ENCODE measurements at places on chromosomes 3 and 15.

- peak; percentile 77 for DNase-seq
Measured at GRCh38 chr3:156675830-156676767, 1.7 kb downstream of the TIPARP start.

DNA sequence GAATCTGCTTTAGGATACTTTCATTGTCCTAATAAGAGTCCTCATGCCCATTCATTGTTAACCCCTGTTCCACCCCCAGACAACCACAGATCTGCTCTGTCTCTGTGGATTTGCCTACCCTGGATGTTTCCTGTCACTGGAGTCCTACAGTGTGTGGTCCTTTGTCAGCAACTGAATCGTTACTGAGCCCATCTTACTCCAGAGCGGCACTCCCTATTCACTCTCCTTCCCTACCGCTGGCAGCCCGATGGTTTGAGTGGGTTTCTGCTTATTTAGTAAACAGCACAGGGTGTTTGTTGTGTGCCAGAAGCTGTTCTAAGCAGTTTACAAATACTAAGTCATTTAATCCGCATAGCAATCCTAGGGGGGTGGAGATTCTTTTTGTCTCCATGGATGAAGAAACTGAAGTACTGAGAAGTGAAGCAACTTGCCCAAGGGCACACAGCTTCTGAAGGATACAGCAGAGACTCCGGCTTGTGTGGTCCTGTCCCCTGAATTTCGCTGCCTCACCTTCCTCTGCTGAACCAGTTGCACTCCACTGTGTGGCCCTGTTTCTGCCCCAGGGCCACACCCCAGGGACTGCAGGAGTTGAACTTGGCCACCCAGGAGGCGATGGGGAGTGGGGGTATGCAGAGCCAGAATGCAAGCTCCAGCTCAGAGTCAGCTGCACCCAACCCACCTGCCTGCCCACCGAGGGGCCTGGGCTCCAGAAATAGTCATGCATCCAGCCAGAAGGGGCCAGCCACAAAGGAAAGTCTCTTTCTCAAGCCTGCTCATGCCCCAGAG, 56.5 kb upstream of the SLC6A1 start:
- DNase-seq: no peak

- DNase-seq: no peak
Measured at GRCh38 chr3:37594873-37595783, 266.6 kb upstream of the CTDSPL start.

DNA sequence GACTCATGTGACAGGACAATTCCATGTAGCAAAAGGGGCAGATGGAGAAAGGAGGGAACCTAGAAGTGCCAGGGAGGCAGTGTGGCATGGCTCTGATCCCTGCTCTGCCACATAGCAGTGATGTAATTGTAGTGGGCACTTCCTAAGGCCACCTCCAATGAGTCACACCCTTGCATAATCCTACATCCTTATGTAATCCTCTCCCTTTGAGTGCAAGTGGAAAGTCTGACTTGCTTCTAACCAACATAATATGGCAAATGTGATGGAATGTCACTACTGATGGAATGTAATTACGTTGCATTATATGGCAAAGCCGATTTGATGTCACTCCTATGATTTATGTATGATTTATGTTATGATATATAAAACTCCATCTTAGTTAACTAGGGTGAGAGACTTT, 72.9 kb upstream of the ATP2C1 start:
- DNase-seq: peak; percentile 58

- no peak for DNase-seq
Measured at GRCh38 chr3:52361898-52362297, 45.8 kb downstream of the DNAH1 start.

DNA sequence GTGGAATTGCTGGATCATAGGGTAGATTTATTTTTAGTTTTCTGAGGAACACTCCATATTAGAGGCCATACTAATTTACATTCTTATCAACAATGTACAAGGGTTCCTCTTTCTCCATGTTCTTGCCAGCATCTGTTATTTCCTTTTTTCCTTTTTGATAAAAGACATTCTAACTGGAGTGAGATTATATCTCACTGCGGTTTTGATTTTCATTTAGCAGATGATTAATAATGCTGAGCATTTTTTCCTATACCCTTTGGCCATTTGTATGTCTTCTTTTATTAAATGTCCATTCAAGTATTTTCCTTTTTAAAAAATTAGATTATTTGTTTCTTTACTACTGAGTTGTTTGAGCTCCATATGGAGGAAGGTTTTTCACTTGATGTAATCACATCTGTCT, 1189.5 kb downstream of the ZPLD1 start:
- no peak for DNase-seq

- DNase-seq: no peak
Measured at GRCh38 chr3:126845920-126846715, 136.8 kb upstream of the PLXNA1 start.

DNA sequence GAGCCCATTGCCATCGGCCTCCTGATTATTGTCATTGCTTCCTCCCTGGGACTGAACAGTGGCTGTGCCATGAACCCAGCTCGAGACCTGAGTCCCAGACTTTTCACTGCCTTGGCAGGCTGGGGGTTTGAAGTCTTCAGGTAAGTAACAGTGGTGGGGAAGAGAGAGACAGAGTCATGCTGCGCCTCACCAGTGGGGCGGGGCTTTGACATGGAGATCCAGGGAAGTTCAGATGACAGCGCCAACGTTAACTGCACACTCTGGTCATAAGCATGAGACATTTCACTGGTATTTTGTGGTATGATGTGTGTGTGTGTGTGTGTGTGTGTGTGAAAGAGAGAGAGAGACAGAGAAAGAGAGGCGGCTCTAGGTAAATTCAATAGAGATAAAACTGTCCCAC, 41.0 kb downstream of the AQP9 start:
- peak; percentile 68 for DNase-seq

DNA sequence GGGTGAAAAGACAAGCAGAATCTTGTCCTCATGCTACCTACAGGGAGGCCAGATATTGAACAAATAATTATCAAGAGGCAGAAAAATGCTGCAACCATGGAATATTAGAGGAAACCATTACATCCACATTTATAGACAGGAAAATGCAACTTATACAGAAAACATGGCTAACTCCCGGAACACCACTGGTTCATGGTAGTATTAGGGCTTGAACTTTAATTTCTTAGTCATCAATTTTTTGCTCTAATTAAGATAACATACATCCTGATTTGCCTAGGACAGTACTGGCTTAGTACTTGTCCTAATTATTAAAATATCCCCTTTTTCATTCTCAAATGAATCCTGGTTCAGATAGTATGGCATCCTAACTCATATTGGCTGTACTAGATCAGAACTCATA, 76.3 kb upstream of the TGFBR2 start:
- DNase-seq: no peak

GRCh38 chr3:153658136-153658535, 463.1 kb upstream of the ARHGEF26 start:
- DNase-seq: no peak

DNA sequence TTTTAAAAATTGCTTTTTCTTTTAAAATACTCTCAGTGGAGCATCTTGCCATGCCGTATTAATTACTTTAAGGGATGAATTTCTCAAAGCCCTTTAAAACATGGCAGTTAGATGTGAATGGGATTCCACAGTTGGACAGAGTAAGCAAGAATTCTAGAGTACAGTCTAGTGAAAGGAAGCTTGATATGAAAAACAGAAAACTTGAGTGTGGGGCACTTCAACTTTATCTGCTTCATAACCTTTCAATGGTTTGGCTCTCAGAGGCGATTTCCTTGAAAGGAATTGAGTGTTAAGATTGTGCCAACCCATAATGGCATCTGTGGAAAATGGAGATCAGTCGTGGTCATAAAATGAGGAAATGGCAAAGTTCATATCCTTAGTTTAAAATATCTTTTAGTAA, 127.7 kb upstream of the SAMMSON start:
- DNase-seq: no peak

GRCh38 chr15:89194608-89195007, 26.8 kb downstream of the RLBP1 start:
- no peak for DNase-seq

DNA sequence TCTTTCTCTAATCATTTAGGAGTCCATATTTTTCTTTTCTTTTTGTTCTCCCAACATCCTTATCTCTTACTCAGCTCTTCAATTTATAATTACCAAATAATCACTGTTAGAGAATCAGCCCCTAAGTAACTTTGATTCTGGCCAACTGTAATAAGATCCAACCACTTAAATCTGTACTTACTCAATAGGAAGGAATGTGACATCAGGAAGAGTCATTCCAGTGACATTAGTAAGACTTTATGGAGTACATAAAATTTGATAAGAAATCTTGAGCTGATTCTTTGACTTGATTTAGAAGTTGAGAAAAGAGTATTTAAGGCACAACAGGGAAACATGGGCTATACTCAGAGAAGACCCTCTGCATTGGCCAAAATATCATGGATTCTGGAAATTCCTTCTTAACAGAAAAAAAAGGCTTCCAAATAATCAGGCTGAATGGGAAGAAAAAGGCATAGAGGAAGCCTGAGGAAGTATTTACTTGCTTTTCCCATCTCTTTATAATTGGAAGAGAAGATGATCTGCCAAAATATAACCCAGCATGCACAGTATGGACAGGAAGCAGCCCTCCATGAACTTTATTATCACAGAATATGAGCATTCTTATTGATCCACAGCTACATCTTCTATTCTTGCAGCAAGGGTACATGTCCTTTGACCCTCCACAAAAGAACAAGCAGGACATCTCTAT, 289.7 kb upstream of the TPRG1 start:
- DNase-seq: no peak

DNA sequence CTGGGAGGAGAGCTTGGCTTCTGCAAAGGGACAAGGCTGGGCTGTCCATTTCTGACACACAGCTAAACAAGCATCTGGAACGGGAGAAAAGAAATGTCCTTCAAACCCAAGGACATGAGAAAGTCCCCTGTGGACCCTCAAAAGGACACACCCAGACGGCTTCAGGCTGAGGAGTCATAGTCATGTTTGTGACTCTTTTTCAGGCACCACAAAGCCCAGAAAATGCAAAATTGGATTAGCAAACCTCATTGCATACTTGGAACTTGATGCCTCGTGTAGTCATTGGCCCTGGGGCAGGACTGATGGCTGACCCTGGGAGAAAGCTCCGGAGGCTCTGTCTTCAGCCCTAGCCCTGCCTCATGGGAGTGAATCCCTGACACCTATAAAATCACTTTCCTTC, 21.5 kb downstream of the FAM174B start:
- no peak for DNase-seq

- DNase-seq: no peak
Measured at GRCh38 chr3:190130037-190130436, 9.3 kb upstream of the P3H2 start.

- DNase-seq: no peak
Measured at GRCh38 chr3:105145511-105145910, 221.2 kb upstream of the ALCAM start.

DNA sequence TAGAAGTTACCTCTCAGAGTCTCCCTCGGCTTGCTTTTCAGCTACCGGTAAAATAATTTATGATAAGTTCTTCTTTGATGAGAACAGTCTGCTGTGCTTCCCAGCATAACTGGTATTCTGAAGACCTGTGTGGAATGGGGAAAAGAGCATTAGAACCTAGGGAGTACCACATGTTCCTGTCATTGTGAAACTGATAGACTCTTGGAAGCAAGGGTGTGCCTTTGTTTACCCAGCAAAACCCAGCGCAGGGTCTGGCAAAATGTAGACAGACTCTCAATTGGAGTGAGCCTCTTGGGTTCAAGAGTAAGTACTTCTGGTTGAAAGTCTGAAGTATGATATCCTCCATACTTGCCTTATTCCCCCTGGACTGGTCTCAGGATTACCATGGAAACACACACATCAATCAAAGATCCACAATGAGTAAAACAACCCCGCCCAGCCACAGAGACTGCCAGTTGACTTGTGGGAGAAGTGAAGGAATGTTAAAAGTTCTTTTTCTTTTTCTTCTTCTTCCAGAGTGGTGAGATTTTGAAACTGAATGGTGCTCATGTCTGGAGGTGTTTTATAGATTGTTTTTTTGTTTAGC, 652.4 kb upstream of the NAALADL2 start:
- no peak for DNase-seq

- no peak for DNase-seq
Measured at GRCh38 chr3:133448478-133449122, 48.7 kb downstream of the BFSP2 start.

DNA sequence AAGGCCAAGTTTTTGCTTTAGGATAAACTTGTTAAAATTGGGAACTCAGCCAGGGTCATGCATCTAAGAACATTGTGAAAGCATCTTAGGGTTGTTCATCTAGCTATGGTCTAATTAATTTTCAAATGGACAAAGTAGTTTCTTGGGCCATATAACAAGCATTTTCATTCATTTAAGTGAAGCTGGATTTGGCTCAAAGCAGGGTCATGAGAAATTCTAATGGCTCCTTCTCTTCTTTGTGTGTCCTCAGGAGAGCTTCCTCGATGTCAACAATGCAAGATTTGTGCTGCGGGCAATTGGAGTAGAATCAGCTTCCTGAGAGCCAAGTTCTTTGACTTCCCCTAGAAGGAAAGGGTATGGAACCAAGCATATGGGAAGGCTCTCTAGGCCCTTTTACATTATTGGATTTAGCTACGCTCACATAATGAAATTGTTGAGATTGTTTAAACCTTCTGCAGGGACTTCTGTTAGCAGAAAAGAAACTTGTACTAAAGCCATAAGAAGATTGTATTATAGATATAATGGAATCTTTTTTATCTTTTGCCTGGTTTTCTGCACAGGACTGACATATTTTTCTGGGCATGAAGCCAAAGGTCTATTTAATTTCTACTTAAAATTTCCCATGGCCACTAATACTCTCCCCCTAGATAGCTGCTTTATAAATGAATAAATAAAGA, 1.8 kb upstream of the SAMMSON start:
- no peak for DNase-seq

GRCh38 chr15:38688761-38689160, 124.1 kb upstream of the RASGRP1 start:
- DNase-seq: no peak

GRCh38 chr3:115658032-115658336, 34.7 kb downstream of the GAP43 start:
- no peak for DNase-seq

DNA sequence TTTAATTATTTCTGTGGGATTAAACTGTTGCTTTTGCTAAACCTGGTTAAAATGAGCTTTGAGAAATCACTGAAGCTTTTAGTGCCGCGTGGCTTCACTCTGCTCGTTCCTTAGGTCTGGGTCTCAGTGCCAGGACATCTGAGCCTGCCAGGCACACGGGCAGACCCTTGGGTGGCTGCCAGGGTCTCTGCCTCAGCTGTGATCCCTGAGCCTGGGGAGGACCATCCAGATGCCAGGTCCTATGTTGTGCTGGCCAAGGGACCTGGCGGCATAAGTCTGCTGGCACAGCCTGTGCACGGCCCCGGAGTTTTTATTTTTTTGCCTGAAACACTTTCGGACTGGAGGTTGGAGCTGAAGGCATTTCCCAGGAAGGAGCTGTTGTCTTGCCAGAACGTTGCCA, 328.1 kb downstream of the LRTM1 start:
- no peak for DNase-seq

- DNase-seq: no peak
Measured at GRCh38 chr3:169666076-169666375, 2.5 kb upstream of the MECOM start.

- no peak for DNase-seq
Measured at GRCh38 chr3:135226057-135226456, 431.0 kb downstream of the EPHB1 start.

All from epithelial cell of prostate (primary cell).